ENCODE measurements at places on chromosomes 2 and 18. TPM values are rescaled to one million over a fixed set of nuclear protein-coding genes. Genes with fewer than 3 reads are reported as not detected.
A peak's percentile ranks its signal among the peaks of the same experiment; 100 is the strongest.

The UCN gene
- total RNA-seq = 1.5 TPM

The SDC1 gene
- 278 TPM for total RNA-seq

The MYO3B gene
- total RNA-seq = 1.3 TPM

DNA sequence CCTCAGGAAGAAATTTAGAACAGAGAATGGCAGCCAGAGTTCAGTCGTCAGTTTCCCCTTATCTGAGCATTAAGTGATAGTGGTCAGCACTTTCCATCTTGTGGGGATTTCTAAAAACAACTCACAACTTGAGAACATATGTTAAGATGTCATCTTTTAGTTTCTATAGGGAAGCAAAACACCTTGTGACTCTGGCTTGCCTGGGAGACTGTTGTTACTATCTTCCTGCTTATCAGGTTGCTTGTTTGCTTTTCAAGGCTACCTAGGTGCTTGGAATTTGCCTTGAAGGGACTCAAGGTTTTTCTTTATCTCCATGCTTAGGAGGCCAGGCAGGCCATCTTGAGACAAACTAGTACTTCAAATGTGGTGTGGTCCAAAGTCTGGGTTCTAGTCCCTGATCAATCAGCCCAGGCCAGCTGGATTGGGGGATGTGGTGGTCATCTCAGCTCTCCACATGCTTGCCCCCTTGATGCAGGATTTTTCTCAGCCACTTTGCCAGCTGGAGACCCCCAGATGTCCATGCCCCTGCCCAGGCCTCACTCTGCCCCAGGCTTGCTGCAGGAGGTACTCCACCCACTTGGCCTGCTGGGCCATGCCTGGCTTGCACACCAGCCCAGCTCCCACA, 125.9 kb downstream of the LYPD1 start:
- DNase-seq = no peak

DNA sequence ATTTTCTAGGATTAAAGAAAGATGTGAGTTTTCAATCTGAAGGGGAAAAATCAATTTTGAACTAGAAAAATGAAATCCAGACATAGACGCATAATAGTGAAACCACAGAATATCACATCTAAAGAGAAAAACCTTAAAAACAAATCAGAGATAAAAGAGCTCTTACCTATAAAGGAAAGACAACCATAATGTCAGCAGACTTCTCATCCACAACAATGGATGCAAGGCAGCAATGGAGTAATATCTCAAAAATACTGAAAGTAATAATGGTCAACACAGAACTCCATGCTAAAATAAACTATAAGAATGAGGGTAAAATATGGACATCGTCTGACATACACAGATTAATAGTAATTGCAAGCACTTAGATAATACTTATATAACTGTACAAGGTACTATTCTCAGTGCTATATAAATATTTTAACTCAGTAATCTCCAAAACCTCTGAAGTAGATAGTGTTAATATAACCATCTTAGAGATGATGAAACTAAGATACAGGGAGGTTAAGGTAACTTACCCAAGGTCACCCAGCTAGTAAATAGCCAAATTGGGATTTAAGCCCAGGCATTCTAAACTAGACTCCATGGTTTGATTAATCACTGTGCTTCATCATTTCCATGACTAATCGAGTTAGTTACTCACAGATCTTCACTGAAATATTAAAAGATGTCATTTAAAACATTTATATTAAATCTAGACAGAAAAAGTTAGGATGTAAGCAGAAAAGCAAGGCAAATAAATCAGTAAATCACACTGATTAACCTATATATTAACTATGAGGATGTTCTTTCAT, 89.4 kb upstream of the SPTBN1 start:
- no peak for DNase-seq

DNA sequence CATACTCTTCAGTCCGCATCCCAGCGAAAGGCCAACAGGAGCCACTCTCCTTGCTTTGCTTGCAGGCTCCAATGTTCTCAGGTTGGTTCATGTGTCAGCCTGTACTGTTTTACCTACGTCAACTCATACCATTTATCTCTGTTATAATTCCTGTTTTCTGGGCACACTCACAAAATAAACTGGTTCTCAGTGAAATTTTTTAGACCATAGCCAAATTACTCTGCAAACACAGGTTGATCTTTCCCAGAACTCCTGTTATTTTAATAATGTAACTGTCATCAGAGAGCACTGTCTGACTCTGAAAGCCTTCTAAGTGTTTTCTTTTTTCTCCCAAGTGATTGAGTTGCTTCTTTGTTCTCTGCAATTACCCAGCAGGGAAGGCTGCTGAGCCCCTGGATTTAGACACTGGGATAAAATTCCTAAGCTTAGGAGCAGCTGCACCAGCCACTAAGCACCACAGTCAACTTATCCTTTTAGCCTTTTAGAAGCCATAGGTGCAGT, 111.6 kb upstream of the PIEZO2 start:
- no peak for DNase-seq

- DNase-seq = no peak
These were observed 53.4 kb upstream of the SETBP1 start for GRCh38 chr18:44627280-44627679.

- no peak for DNase-seq
These were observed 48.3 kb downstream of the ZNF804A start for GRCh38 chr2:184646593-184646992.

- peak; percentile 91 for DNase-seq
These were observed 105.0 kb upstream of the ZFP36L2 start for GRCh38 chr2:43331422-43331821.

Data from left lung (tissue), 14 donors.